ENCODE measurements at places on chromosomes 5 and 9. TPM values are rescaled to one million over a fixed set of nuclear protein-coding genes. Genes with fewer than 3 reads are reported as not detected.
A peak's percentile ranks its signal among the peaks of the same experiment; 100 is the strongest.

ARID3C gene
- not detected for total RNA-seq

LECT2 gene
- total RNA-seq: not detected

SPAG8 gene
- 21.9 TPM for total RNA-seq

- ATAC-seq: peak; percentile 70
Measured at GRCh38 chr5:108669462-108669861, 78.2 kb upstream of the FER start.

- no peak for ATAC-seq
Measured at GRCh38 chr5:36575361-36575781, 31.0 kb upstream of the SLC1A3 start.

DNA sequence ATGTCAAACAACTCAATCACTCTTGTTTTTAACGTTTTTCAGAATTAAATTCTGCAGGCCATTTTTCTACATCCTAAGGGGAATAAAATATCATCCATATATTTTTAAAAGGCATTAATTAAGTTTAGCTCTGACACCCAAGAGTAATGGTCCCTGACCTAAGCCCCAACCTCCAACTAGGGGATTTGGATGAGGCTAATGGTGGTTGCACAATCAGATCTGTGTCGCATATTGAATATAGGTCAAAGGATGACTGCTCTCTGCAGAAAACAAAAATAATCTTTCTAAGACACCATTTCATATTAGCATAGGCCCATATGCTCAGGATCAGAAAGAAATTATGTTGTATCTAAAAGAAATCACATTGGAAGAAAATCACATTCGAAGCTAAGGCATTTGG lies 20.7 kb downstream of the CDH6 start:
- peak; percentile 5 for ATAC-seq

GRCh38 chr5:116947691-116948528 lies 373.3 kb upstream of the SEMA6A start:
- ATAC-seq: peak; percentile 85

GRCh38 chr9:86718388-86719049 lies 228.8 kb downstream of the GAS1 start:
- ATAC-seq: no peak

DNA sequence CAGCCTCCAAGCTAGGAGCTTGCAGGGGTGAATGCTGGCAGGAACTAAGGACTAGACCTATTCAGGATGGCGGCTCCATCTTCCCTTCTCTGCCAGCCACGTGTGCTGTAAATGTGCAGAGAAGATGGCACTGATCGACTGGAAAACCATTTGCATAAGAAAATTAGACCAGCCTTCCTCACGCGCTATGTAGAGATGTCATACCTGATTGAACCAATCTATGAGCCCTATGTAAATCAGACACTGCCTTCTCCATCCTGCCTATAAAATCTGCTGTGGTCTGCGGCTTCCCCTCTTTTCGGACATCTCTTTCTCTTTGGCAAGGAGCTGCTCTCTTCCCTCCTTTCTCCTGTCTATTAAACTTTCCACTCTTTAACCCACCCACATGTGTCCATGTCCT lies 91.6 kb downstream of the NPR3 start:
- no peak for ATAC-seq

DNA sequence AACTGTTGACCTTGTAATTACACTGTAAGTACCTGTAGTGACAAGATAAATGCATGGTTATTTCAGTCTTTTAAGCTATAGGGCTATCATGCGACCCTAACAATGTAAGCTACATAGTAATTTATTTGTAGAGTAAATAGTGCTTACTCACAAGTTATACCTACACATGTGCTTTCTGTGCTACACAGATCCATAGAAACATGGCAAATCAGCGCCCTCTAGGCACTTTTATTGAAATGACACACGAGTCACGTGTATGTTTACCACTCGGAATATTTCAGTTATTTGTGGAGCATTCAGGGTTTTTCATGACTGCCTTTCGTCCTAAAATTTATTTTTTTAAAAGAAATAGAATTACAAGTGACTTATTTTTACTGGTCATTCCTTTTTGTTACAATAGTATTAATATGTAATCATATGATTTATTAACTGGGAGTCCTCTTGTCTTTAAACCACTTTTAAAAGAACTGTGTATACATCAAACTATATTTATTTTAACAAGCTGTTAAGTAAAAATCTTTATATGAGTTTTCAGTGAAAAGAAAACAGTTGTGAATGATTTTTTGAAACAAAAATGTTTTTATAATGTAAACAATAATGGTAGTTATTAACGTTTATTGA lies 1242.3 kb upstream of the WWC1 start:
- ATAC-seq: peak; percentile 56

DNA sequence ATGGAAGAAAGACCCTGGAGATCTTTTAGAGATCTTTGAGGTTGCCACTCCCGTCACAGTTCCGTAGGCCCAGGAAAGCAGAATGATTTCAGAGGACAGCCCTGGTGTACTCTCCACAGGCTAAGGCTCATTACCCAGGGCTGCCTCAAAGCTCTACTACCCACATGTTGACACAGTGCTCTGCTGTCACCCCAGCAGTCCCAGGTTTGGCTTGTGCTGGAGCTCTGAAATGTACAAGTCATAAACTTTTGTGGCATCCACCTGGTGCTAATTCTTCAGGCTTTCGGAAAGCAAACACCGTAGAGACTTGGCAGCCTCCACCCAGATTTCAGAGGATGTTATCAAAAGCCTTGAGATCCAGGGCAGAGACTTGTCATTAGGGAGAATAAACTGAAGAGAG lies 136.5 kb downstream of the MTRR start:
- no peak for ATAC-seq

GRCh38 chr9:9319007-9319406 lies 1293.8 kb downstream of the PTPRD start:
- no peak for ATAC-seq

DNA sequence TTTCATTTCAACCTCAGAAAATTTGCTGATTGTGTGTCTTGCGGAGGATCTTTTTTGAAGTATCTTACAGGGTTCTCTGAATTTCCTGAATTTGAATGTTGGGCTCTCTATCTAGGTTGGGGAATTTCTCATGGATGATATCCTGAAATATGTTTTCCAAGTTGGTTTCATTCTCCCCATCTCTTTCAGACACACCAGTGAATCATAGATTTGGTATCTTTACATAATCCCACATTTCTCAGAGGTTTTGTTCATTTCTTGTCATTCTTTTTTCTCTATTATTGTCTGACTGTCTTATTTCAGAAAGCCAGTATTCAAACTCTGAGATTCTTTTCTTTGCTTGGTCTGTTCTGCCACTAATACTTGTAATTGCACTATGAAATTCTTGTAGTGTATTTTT lies 456.9 kb downstream of the PRELID2 start:
- ATAC-seq: no peak

- ATAC-seq: no peak
Measured at GRCh38 chr9:37408933-37409710, 13.4 kb upstream of the GRHPR start.

DNA sequence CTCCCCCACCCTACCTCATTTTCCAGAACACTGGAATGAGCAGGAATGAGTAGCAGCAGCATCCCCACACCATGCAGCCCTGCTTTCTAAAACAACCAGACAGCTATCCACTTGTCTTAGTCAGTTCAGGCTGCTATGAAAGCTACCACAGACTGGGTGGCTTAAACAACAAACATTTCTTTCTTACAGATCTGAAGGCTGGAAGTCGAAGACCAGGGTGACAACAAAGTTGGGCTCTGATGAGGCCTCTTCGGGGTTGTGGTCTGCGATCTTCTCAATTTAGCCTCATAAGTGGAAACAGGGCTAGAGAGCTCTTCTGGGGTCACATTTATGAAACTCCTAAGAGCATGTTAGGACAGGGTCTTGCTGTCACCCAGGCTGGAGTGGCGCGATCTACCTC lies 38.9 kb downstream of the LPAR1 start:
- no peak for ATAC-seq

DNA sequence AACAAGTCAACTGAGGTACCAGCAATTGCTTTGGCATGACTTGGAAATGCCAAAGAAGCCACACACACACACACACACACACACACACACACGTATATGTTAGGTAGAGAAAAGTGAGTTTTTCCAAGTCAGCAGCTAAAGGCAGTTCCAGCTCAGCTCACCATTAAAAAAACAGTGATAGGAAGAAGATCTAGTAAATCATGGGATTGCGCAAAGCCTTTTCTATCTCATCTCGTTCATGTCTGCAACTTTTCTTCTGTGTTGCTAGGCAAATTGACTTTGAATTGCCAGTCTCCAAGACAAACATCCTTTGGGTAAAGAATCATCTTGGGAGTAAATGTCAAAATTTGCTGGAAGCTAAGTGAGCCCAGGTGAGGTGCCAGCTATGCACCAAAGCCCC lies 500.1 kb downstream of the ENC1 start:
- no peak for ATAC-seq

GRCh38 chr5:37272511-37272910 lies 23.3 kb upstream of the CPLANE1 start:
- no peak for ATAC-seq

DNA sequence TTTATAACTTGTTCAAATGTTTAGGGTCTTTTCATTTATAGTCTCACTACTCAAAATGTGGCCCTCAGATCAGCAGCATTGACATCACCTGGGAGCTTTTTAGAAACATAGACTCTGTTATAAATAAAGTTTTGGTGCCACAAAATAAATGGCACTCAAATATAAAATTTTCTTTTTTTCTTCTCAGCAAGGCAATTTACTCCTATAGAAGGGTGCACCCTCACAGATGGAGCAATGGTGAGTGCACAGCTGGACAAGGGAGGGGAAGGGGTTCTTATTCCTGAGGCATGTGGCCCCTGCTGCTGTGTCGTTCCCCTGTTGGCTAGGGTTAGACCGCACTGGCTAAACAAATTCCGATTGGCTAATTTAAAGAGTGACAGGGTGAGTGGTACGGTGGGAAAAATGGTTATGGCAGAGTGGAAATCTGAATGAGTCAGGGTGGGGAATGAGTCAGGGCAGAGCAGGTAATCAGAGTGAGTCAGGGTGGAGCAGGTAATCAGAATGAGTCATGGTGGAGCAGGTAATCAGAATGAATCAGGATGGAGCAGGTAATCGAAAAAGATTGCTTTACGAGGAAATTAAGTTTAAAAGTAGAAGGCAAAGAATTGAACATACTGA lies 31.8 kb upstream of the C7 start:
- no peak for ATAC-seq

- no peak for ATAC-seq
Measured at GRCh38 chr9:115115117-115115880, 2.7 kb downstream of the TNC start.
